ENCODE measurements at places on chromosomes 3 and 15. TPM values are rescaled to one million over a fixed set of nuclear protein-coding genes. Genes with fewer than 3 reads are reported as not detected.

RBP2 gene
- not detected for polyA plus RNA-seq

TRIM69 gene
- 38.3 TPM for polyA plus RNA-seq

SMCO1 gene
- polyA plus RNA-seq, result not detected

LAMB2 gene
- 15.9 TPM for polyA plus RNA-seq

SH3GL3 gene
- 104 TPM for polyA plus RNA-seq

GOLGA8G gene
- polyA plus RNA-seq, result not detected

PTX3 gene
- polyA plus RNA-seq, result 0.57 TPM

SLCO3A1 gene
- polyA plus RNA-seq, result 14.2 TPM
